Tibial nerve (tissue), 4 donors: ENCODE measurements at places on chromosomes 4 and X. TPM values are rescaled to one million over a fixed set of nuclear protein-coding genes. Genes with fewer than 3 reads are reported as not detected.

DNA sequence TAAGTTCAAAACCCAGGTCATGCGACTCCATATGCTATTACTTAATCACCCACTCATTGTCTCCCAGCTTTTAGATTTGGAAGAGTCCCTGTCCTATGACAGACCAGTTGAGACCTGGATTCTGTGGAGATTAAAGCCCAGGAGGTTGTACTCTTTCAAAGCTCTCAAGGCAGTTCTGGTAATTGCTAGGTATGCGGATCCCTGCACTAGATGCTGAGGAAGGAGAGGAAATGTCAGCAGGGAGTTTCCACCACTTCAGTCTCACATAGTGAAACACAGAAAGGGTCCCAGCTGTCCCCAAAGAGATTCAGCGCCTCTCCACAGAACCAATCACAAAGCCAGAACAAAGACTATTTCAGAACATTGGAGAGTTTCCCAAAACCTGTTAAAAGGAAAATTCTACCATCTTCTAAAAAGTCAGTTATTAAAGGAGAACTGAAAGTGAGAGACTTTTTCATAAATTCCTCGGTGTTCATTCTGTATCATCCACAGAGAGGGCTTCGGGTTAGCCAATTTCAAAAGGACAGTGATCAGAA lies 53.4 kb downstream of the IRF2 start:
- no peak for DNase-seq
- H3K27me3 ChIP-seq, result no peaks in the 10 kb centered on the region
- peaks cover 5% of the 10 kb centered on the region for H3K36me3 ChIP-seq
- H3K4me3 ChIP-seq, result no peak overlapping the region
- H3K27ac ChIP-seq, result no peak overlapping the region
- H3K4me1 ChIP-seq, result peaks cover 60% of the 10 kb centered on the region

- no peaks in the 10 kb centered on the region for H3K4me1 ChIP-seq
- H3K4me3 ChIP-seq, result no peak overlapping the region
- no peak overlapping the region for H3K27ac ChIP-seq
- no peaks in the 10 kb centered on the region for H3K27me3 ChIP-seq
Observed at GRCh38 chr4:89719536-89720090, 117.3 kb downstream of the SNCA start.

DNA sequence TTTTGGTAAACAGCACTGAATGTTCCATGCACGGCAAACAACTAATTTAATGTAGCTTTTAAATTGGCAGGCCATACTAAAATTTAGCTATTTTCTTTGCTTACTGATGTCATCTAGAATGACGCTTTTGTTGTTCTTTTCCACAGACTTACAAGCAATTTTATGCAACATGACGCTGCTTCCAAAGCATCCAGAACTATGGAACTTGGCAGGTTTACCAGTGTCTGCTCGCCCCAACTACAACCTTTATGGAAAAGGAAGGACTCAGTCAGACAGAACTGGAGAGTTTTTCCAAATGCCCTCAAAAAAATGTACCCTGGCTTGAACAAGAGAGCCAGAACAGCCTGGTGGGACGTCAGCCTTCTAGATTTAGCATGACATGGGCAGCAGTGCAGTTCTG lies 58.7 kb downstream of the ANOS1 start:
- H3K36me3 ChIP-seq, result no peaks in the 10 kb centered on the region
- DNase-seq, result no peak
- H3K27me3 ChIP-seq, result no peaks in the 10 kb centered on the region
- no peaks in the 10 kb centered on the region for H3K4me1 ChIP-seq
- H3K27ac ChIP-seq, result no peak overlapping the region
- H3K4me3 ChIP-seq, result no peak overlapping the region

Gene SSX5
- not detected for total RNA-seq

DNA sequence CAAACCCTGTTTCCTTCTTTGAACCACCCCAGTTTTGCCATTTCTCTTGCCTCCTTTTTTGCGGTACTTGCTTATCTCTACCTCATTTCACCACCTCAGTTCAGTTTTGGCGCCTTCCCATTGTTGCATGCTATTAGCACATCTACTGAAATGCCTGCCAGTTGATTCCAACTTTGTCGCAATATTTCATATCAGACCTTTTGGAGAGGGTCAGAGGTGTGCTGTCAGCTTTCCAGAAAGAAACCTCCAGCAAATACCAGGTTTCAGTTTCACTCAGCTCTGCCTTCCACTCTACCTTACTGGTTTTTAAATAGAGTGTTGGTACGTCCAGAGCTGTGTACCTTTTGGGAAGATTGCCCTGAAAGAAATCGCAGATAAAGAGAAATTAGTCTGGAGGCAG lies 91.9 kb upstream of the CPEB2 start:
- H3K4me1 ChIP-seq, result no peaks in the 10 kb centered on the region
- H3K4me3 ChIP-seq, result no peak overlapping the region

DNA sequence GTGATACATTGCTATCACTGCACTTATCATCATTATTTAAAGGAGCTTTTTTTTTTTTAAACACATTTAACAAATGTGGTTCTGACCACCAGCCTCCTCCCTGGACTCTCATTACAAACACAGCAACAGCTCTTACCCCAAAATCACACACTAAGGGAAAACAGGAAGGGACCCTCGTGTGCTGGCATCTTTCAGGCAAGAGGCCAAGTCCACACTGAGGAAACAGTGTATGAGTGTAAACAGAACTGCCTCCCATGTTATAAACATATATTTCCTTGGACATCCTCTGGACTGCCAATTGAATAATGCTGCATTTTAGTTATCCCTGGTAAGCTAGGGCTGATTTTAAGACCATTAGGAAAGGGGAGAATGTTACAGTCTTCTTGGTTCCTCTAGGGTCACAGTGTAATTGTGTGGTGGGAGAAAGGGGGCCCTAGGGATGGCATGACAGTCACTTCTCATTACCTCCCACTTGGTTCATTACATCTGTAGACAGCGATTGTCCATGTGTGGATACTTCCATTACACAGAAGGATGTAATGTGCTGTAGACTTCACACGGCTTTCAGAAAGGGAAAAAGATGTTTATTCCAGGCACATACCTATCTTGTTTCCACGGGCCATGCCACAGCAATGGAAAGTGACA lies 244.6 kb upstream of the TET2 start:
- H3K36me3 ChIP-seq, result no peaks in the 10 kb centered on the region
- no peaks in the 10 kb centered on the region for H3K27me3 ChIP-seq
- H3K27ac ChIP-seq, result no peak overlapping the region
- DNase-seq, result no peak
- no peak overlapping the region for H3K4me3 ChIP-seq
- no peaks in the 10 kb centered on the region for H3K4me1 ChIP-seq

Gene DGKK
- total RNA-seq, result not detected

DNA sequence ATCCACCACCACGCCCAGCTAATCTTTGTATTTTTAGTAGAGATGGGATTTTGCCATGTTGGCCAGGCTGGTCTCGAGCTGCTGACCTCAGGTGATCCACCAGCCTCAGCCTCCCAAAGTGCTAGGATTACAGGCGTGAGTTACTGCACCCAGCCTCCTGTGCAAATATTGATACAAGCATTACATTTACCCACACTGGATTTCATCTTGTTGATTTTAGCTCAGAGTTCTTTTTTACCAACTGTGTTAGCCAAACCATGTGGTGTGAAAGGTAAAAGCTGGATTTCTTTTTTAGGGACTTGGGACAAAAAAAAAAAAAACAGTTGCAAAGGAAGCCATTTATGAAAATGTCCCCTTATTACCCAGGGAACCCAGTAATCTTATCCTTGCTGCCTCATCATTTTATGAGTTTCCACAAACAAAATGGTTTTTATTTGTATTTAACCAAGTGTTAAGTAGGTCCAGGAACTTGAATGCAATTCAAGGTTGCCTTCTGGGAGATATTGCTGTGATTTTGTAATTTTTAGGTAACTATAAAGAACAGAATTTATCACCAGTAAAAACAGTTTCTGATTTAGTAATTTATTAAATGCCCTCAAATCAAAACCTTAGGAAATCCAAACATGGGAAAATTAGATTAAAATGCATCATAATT lies 202.5 kb downstream of the PALLD start:
- H3K4me3 ChIP-seq, result no peak overlapping the region
- no peaks in the 10 kb centered on the region for H3K27me3 ChIP-seq
- H3K4me1 ChIP-seq, result no peaks in the 10 kb centered on the region
- no peaks in the 10 kb centered on the region for H3K36me3 ChIP-seq
- H3K27ac ChIP-seq, result no peak overlapping the region
